Stimulated activated CD4-positive, alpha-beta T cell treated with anti-CD3 and anti-CD28 coated beads, Interleukin-15, amount 100 ng/mL, for 1 hour (primary cell): ENCODE measurements at places on chromosomes 6 and 20.

DNA sequence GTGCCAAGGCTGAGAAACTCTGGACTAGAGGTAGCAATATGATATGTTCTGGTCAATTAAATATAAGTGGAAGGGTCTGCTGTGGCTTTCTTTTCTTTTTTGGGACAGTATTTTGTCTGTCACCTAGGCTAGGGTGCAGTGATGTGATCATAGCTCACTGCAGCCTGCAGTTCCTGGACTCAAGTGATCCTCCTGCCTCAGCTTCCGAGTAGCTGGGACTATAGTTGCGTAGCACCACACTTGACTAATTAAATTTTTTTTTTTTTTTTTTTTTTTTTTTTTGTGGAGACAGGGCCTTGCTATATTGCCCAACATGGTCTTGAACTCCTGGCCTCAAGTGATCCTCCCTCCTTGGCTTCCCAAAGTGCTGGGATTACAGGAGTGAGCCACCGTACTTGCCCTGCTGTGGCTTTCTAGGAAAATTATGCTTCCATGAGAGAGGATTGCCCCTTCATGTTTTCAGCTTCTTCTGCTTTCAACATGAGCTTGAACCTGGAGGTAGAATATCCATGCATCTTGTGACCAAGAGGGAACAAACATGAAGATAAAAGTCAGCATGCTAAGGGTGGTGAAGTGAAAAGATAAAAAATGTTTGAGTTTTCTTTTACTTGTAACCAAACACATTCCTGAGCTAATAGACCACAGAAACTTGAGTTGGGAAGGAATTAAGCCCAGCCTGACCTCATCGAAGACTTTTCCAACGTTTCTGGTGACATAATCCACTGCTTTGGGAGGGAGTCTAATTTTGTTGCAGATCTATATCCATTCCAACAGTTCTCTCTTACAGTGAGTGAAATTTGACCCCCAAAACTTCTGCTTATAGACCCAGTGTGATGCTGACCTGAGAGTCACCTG lies 75.1 kb downstream of the CARMIL1 start:
- DNase-seq, result no peak

DNA sequence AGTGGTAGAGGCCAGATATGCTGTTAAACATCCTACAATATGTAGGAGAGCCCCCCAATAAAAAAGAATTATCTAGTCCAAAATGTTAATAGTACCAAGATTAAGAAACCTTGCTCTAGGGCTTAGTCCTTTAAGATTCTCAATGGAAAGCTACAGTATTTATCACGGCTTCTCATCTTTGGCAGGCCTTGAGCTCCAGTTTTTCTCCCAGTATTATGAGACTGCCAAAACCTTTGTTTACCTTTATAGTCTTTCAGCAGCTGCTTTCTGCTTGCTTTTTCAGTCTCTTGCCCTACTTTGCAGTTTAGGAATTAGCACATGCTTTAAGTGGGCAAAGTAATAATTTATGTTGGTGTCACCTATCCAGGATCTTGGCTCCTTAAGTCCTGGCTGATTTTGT lies 59.7 kb downstream of the NHLRC1 start:
- DNase-seq, result no peak

DNA sequence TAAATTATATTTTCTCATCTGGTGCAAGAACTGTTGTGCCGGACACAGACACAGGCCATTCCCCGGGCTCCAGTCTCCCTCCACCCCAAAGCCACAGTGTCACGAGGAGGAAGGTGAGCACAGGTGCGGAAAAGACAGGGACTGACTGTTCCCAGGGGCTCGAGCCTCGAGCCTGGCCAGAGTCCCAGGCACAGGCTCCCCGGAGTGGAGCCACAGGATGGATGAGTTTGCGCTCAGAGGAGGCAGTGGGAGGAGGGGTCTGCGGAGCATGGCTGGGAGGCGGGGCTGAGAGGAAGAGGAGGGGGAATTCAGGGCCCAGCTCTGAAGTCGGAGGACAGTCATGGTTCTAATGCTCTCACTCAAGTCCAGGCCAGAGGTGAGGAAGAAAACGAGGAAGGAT lies 284.8 kb downstream of the SMOC2 start:
- no peak for DNase-seq

DNA sequence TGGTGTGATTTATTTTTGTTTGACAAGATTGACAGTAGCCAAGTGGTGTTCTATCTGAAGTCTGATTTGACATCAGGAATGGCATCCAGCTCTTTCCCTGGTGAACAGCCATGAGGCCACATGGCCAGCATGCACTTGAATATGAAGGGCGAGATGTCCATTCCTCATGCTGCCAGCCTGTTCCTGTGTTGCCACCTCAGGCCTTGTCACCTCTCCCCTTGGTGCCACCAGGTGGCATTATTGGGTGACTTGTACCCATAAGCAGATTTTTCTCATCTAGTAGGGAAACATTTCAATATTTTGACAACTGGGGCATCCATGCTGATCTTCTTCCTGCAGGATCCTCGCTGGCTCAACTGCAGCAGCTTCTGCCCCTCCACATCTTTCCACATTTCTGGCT lies 199.1 kb downstream of the ERMARD start:
- DNase-seq, result no peak

GRCh38 chr6:134626086-134626485 lies 308.2 kb upstream of the SGK1 start:
- DNase-seq, result no peak

DNA sequence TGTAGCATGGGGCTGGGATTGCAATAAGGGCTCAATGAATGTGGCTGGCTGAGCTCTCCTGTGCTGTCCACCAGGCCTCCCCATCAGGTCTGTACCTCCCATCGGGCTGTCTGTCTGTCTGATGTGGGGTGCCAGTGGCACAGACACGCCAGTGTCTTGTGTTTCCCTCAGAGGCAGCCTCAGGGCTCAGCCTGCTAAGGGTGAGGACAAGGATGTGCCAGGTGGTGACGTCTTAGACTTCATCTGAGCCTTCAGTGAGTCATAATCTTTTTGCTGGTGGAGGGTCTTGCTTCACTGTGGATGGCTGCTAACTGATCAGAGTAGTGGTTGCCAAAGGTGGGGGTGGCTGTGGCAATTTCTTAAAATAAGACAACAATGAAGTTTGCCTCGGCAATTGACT lies 194.7 kb downstream of the NRN1 start:
- no peak for DNase-seq

DNA sequence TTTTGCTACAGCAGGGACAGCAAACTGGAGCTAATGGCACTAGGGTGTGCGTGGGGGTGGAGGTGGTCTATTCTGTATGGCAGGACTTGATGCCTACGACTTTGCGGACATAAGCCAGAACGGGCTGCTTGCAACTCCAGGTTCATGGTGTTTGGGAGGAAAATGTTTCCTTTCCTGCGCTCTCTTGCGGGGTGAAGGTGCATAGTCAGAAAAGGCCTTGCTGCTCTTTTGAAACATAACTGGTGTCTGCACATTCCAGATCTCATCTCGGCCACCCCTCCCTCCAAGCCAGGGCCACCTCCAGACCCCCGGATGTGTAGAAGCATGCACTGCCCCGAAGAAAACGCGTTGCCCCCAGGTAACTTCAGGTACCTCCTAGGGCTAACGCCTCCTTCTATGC lies 8.1 kb downstream of the FOXA2 start:
- DNase-seq, result no peak

GRCh38 chr6:3351829-3352524 lies 93.2 kb downstream of the PSMG4 start:
- DNase-seq, result no peak

- no peak for DNase-seq
These were observed 74.1 kb downstream of the LAMA4 start for GRCh38 chr6:112180095-112180820.

- no peak for DNase-seq
These were observed 308.5 kb downstream of the BMP7 start for GRCh38 chr20:56957737-56958553.

DNA sequence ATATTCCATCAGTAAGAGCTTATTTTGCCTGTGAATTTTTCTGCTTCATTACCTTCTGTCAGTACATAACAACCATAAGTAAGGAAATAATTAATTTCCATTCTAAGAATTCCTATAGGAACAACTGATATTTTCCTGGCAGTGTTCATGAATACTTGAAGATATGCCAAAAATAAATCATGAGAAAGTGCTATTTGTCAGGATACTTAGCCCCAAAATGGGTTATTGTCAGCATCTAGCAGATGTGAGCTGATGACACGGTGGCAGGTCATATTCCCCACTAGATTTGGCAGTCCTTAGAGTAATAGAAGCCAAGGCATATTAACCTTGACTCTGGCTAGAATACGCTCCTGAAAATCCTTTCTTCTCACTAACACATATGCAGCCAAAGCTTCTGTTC lies 43.2 kb upstream of the CRISP1 start:
- DNase-seq, result no peak
